ENCODE measurements at places on chromosomes 5 and 9.

GRCh38 chr5:139453683-139454567 lies 8.6 kb downstream of the ECSCR start:
- H3K36me3 ChIP-seq = no peaks in the 10 kb centered on the region
- H3K27ac ChIP-seq = no peak overlapping the region
- peaks cover 11% of the 10 kb centered on the region for H3K27me3 ChIP-seq
- no peak overlapping the region for H3K4me3 ChIP-seq
- peaks cover 12% of the 10 kb centered on the region for H3K4me1 ChIP-seq
- DNase-seq = no peak

DNA sequence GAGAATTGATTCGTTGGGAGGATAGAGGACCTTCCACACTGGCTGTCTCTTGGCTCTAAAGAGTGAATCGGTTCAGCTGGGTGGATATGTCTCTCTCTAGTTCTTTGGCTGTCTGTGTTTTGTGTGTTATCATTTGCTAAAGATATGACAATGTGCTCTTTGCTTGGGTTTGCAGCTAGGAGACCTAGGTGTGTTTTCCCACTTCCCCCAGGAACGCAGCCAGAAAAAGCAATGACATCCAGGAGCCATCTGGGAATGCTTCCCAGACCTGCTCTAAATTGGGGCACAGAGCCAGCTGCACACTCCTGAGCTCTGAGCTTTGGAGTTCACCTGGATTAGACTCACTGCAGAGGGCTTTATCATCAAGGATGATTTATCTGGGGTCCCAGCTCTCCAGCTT lies 12.8 kb upstream of the PDZD2 start:
- no peak overlapping the region for H3K27ac ChIP-seq
- DNase-seq = no peak

DNA sequence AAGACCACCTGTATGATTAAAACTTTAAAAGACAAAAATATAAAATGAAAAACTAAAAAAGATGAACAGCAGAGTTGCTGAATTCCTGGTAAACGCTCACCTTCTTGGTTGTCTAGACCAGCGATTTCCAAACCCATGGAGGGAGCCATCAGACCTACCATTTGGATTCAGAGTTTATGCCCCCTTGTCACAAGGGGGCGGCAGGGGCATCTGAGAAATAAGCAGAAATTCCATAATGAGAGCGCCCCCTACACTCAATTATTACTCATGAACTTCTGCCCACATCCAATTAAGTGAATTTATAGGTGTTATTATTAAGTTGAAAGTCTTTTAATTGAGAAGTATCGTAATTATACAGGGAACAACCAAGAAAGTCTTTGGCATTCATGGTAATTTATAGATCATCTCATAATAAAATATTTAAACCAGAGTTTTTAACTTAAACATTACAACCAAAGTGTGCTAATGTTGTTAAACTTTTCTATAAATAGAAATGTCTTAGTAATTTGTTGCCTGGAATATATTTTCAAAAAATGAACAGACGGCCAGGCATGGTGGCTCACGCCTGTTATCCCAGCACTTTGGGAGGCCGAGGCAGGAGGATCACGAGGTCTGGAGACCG lies 35.2 kb upstream of the SPATA31C2 start:
- H3K27ac ChIP-seq = no peak overlapping the region
- DNase-seq = peak; percentile 20
- no peaks in the 10 kb centered on the region for H3K27me3 ChIP-seq
- no peak overlapping the region for H3K4me3 ChIP-seq
- H3K4me1 ChIP-seq = no peaks in the 10 kb centered on the region

- peak overlapping the region; percentile 41 for H3K27ac ChIP-seq
- DNase-seq = no peak
- H3K27me3 ChIP-seq = no peaks in the 10 kb centered on the region
Observed at GRCh38 chr9:2465921-2466460, 155.6 kb upstream of the VLDLR start.

GRCh38 chr5:114957384-114957783 lies 212.3 kb downstream of the TRIM36 start:
- no peaks in the 10 kb centered on the region for H3K4me1 ChIP-seq
- H3K27me3 ChIP-seq = peaks cover 2% of the 10 kb centered on the region
- H3K4me3 ChIP-seq = no peak overlapping the region
- no peaks in the 10 kb centered on the region for H3K36me3 ChIP-seq
- DNase-seq = no peak
- H3K27ac ChIP-seq = no peak overlapping the region

- H3K36me3 ChIP-seq = peaks cover 4% of the 10 kb centered on the region
- no peak for DNase-seq
- H3K4me1 ChIP-seq = peaks cover 53% of the 10 kb centered on the region
Observed at GRCh38 chr9:94882966-94883641, 156.6 kb downstream of the AOPEP start.

DNA sequence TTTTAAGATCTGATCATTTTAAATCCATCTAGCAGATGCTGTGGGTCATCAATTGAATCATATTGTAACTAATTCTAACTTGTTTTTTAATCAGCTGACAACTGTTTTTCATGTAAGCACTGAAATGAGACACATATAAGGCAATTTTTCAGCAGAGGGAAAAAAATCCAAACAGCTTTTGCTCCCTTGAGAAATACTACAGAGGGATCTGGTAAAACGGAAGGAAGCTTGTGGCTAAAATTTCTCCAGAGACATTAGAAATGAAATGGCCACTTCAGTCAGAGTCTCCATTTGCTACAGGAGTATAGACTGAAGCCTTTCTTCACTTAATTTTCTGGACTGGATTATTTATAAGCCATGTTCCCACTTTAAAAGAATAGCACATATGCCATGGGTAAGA lies 385.9 kb downstream of the MAN2A1 start:
- no peak overlapping the region for H3K27ac ChIP-seq
- H3K4me3 ChIP-seq = no peak overlapping the region
- H3K4me1 ChIP-seq = no peaks in the 10 kb centered on the region
- DNase-seq = no peak

- peak overlapping the region; percentile 98 for H3K27ac ChIP-seq
- H3K4me3 ChIP-seq = peak overlapping the region; percentile 100
- peaks cover 42% of the 10 kb centered on the region for H3K4me1 ChIP-seq
- peaks cover 4% of the 10 kb centered on the region for H3K27me3 ChIP-seq
- no peak for DNase-seq
- peaks cover 21% of the 10 kb centered on the region for H3K36me3 ChIP-seq
Observed at GRCh38 chr5:141617682-141618029, 1.1 kb downstream of the DIAPH1 start.

DNA sequence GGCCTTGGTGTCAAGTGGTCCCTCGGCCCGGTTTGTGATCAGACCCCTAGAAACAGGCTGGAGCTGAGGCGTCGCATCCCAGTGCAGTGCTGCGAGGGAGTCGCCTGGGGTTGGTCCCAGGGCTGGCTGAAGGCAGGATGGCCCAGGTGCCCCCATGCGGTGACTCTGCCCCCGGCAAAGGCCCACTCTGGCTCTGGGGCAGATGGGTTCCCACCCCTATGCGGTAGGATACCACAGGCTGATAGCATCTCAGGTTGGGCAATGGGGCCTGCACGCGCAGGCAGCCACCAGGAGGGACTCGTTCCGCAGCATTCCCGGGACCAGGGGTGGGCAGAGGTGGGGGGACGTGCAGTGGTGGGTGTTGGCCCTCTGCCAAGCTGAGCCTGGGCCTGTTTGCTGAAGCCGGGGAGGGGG lies 86.0 kb downstream of the RXRA start:
- no peak overlapping the region for H3K27ac ChIP-seq
- H3K4me1 ChIP-seq = peaks cover 39% of the 10 kb centered on the region
- no peaks in the 10 kb centered on the region for H3K36me3 ChIP-seq

DNA sequence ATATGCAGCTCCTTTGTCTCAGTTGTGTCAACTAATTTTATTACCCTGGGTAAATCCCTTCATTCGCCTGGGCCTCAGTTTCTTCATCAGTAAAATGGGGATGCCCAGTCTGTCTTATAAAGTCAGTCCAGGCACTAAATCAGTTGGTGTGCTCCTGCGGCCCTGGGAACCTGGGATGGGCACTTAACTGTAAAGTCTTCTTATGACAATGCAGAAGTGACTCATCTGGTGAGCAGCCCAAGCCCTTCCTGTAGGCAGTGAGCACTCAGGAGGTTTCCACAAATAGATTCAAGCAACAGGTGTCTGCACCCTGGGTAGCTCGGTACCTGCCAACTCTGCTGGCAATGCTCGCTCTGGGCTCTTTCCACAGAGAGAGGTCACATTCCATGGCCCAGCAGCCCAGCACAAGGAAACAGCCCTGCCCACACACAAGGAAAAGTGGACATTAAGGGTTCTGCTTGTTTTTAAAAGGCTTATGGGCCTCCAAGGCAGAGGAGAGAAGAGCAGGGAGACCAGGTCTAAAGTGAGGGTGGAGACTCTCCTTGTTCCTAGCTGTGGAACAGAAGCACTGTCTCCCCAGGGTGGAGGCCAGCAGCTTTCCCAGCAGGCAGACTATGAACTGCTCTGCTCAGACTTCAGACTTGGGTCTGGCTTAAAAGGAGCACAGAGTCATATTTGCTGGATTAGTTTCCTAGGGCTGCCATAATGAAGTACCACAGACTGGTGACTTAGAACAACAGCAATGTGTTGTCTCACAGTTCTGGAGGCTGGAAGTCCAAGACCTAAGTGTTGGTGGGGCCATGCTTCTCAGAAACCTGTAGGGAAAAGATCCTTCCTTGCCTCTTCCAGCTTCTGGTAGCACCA lies 89.7 kb upstream of the ADRA1B start:
- no peaks in the 10 kb centered on the region for H3K36me3 ChIP-seq
- H3K4me3 ChIP-seq = no peak overlapping the region
- H3K27me3 ChIP-seq = peaks cover 11% of the 10 kb centered on the region
- H3K27ac ChIP-seq = no peak overlapping the region

GRCh38 chr9:127860260-127860659 lies 5.8 kb upstream of the ENG start:
- H3K4me1 ChIP-seq = peaks cover 67% of the 10 kb centered on the region
- peaks cover 9% of the 10 kb centered on the region for H3K27me3 ChIP-seq
- peak overlapping the region; percentile 54 for H3K27ac ChIP-seq
- no peaks in the 10 kb centered on the region for H3K36me3 ChIP-seq
- H3K4me3 ChIP-seq = no peak overlapping the region

GRCh38 chr5:125597338-125597737 lies 825.9 kb upstream of the GRAMD2B start:
- no peak overlapping the region for H3K4me3 ChIP-seq
- no peaks in the 10 kb centered on the region for H3K36me3 ChIP-seq
- peak overlapping the region; percentile 65 for H3K27ac ChIP-seq
- no peak for DNase-seq
- H3K27me3 ChIP-seq = no peaks in the 10 kb centered on the region

- H3K36me3 ChIP-seq = no peaks in the 10 kb centered on the region
- no peak overlapping the region for H3K4me3 ChIP-seq
- H3K27me3 ChIP-seq = peaks cover 3% of the 10 kb centered on the region
- H3K4me1 ChIP-seq = peaks cover 30% of the 10 kb centered on the region
Observed at GRCh38 chr5:126358525-126358924, 64.7 kb upstream of the GRAMD2B start.

GRCh38 chr9:76415154-76415553 lies 20.9 kb upstream of the RFK start:
- peaks cover 17% of the 10 kb centered on the region for H3K36me3 ChIP-seq
- H3K27me3 ChIP-seq = peaks cover 3% of the 10 kb centered on the region
- DNase-seq = no peak
- H3K4me3 ChIP-seq = no peak overlapping the region

GRCh38 chr5:177362610-177363507 lies 5.1 kb downstream of the RGS14 start:
- DNase-seq = peak; percentile 81
- peaks cover 42% of the 10 kb centered on the region for H3K4me1 ChIP-seq
- H3K27me3 ChIP-seq = peaks cover 18% of the 10 kb centered on the region
- H3K27ac ChIP-seq = no peak overlapping the region

DNA sequence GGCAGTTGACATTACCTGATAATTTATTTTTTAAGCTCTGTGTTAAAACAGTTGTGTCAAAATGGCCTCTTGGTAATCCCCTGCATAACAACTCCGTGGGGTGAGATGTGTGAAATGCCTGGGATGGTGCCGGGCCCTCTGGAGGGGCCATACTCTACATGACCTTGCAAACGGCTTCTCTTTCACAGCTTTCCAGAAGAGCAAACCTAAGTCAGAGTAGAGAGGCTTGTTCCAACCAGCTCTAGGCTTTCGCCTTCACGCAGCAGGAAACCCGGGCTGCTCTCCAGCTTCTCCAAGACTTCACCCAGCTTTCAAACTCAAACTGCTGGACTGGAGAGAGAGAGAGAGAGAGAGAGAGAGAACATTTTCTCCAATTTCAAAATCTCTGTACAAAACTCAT lies 120.1 kb downstream of the SNX18 start:
- peak overlapping the region; percentile 55 for H3K27ac ChIP-seq
- H3K36me3 ChIP-seq = no peaks in the 10 kb centered on the region
- H3K27me3 ChIP-seq = no peaks in the 10 kb centered on the region
- no peak overlapping the region for H3K4me3 ChIP-seq

- peaks cover 3% of the 10 kb centered on the region for H3K27me3 ChIP-seq
- H3K4me1 ChIP-seq = peaks cover 15% of the 10 kb centered on the region
- DNase-seq = peak; percentile 65
- H3K27ac ChIP-seq = no peak within 1 kb of the TSS
Observed at GRCh38 chr5:138138949-138139780, at the start of gene NME5. NME5 (minus strand) TSS chr5:138139428; CDS start chr5:138138780, 648 bp downstream.

GRCh38 chr5:144361406-144361805 lies 190.7 kb downstream of the KCTD16 start:
- no peaks in the 10 kb centered on the region for H3K36me3 ChIP-seq
- DNase-seq = no peak
- peaks cover 4% of the 10 kb centered on the region for H3K4me1 ChIP-seq
- H3K27ac ChIP-seq = no peak overlapping the region
- no peak overlapping the region for H3K4me3 ChIP-seq
- H3K27me3 ChIP-seq = peaks cover 4% of the 10 kb centered on the region

GRCh38 chr9:127873223-127873691 lies 4.2 kb downstream of the AK1 start:
- DNase-seq = peak; percentile 44
- peaks cover 5% of the 10 kb centered on the region for H3K36me3 ChIP-seq
- no peak overlapping the region for H3K4me3 ChIP-seq
- H3K27ac ChIP-seq = no peak overlapping the region

- DNase-seq = no peak
- no peaks in the 10 kb centered on the region for H3K27me3 ChIP-seq
Observed at GRCh38 chr9:112503170-112503569, 16.5 kb downstream of the KIAA1958 start.

GRCh38 chr9:92648474-92648971 lies 21.4 kb downstream of the IPPK start:
- H3K4me1 ChIP-seq = no peaks in the 10 kb centered on the region
- no peaks in the 10 kb centered on the region for H3K27me3 ChIP-seq
- no peak overlapping the region for H3K4me3 ChIP-seq
- no peak overlapping the region for H3K27ac ChIP-seq

GRCh38 chr5:128036950-128037349 lies 46.6 kb upstream of the SLC12A2 start:
- no peaks in the 10 kb centered on the region for H3K27me3 ChIP-seq
- peaks cover 33% of the 10 kb centered on the region for H3K4me1 ChIP-seq
- H3K36me3 ChIP-seq = peaks cover 30% of the 10 kb centered on the region
- no peak overlapping the region for H3K27ac ChIP-seq
- DNase-seq = no peak

DNA sequence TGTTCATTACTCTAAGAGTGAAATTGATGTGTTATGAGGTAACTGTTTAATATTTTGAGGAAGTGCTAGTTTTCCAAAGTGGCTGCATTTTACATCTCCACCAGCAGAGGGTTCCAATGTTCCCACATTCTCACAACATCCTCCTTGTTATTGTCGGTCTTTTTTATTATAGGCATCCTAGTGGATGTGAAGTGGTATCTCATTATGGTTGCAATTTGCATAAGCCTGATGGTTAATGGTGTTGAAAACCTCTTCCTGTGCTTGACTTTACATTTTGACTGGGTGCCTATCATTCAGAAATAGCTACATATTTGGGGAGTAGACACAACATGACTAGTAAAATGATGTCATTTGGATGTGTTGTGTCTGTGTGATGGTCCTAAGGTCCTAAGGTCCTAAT lies 143.6 kb downstream of the MRPS30 start:
- no peaks in the 10 kb centered on the region for H3K36me3 ChIP-seq
- peak; percentile 15 for DNase-seq
- H3K4me3 ChIP-seq = no peak overlapping the region
- H3K4me1 ChIP-seq = no peaks in the 10 kb centered on the region
